Stimulated activated CD4-positive, alpha-beta T cell treated with anti-CD3 and anti-CD28 coated beads, TNF-alpha, amount 100 ng/mL, for 48 hours (primary cell): ENCODE measurements at places on chromosomes 3 and 15.
A peak's percentile ranks its signal among the peaks of the same experiment; 100 is the strongest.

GRCh38 chr3:148309390-148310035 is 388.2 kb upstream of the AGTR1 start:
- DNase-seq = peak; percentile 9

DNA sequence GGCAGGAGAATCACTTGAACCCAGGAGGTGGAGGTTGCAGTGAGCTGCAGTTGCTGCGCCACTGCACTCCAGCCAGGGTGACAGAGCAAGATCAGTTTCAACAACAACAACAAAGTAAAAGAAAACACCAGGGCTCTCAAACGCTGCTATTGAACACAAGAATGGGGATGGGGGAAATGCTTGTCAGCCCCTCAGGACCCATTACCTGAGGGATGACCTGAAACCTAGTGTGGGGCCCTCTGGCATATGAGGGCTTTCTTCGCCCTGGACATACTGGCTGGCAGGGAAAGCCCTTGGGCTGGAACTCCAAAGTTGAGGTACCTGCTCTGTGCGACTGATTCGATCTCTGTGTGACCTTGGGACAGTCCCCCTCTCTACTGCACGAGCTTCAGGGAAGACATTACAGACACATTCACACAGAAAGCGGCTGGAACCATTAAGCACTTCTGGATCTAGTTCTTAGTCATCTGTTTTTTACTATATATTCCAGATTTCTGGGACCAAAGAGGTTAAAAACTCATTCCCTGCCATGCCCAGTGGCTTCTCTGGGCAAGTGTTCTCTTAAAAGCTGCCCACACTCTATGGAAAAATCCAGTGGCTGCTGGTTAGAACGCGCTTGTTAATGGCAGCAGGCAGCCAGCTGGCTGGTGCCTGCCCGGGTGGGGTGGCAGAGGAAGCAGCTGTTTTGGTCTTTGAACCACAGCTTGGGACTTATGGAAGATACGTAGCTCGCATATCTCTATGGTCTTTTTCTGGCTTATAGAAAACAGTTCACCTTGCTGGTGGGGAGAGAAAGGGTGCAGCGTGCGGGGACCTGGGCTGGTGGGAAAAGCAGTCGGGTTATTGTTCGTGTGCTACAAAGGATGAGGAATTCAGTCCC is 57.2 kb downstream of the ATP1B3 start:
- no peak for DNase-seq

DNA sequence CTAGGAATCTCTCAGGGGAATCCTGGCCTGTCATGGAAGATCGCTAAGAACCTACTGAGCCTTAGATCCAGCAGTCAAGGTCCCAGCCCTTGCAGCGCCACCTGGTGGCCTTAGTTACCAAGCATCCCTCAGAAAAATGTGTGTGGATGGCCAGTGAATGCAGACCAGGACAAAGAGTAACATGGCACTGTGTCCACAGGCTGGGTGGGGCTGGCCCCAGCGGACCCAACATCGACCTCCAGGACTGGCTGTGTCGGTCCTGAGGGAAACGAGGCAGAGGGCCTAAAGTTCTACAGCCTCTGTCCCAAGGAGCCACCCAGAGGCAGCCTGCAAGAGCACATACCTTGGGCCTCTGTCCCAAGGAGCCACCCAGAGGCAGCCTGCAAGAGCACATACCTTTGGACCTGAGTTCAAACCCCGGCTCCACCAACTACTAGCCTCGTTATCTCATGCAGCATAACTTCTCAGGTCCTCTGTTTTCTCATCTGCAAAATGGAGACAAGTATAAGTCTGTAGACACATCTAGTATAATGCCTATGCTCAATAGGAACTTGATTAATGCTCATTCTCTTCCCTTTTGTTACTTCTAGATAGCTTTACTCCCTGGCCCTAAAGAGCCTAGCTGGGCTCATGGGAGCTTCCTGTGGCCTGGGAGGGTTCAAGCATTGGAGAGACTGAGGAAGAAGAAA is 57.5 kb upstream of the HERC1 start:
- peak; percentile 73 for DNase-seq

DNA sequence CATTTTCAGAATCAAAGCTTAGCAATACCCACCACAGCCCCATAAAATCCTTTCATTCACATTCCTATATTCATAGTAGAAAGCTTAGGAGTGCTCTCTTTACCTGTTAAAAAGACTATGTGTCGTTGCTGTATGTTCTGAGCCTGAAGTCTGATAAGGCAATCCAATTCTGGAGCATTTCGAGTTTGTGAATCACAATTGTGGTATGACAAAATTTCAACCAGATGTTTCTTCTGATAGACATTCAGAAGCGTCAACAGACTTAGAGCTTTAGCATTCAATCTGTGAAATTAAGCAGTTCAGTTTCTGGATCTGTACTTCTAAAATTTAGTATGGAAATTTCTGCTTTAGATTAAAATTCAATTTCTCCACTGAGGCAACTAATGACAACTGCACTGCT is 58.3 kb downstream of the TASOR start:
- DNase-seq = no peak

GRCh38 chr3:142315083-142315482 is 89.7 kb upstream of the GK5 start:
- no peak for DNase-seq

DNA sequence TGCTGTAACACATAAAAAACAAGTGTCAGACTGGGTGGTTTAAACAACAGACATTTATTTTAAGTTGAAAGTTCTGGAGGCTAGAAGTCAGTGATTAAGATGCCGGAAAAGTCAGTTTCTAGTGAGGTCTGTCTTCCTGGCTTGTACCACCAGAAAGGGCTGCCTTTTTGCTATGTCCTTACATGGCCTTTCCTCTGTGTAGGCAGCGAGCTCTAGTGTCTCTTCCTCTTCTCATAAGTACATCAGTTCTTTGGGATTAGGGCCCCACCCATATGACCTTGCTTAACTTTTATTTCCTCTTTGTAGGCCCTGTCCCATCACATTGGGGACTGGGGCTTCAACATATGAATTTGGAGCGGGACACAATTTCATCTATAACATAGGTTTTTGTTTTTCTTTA is 128.0 kb downstream of the BBX start:
- DNase-seq = no peak

DNA sequence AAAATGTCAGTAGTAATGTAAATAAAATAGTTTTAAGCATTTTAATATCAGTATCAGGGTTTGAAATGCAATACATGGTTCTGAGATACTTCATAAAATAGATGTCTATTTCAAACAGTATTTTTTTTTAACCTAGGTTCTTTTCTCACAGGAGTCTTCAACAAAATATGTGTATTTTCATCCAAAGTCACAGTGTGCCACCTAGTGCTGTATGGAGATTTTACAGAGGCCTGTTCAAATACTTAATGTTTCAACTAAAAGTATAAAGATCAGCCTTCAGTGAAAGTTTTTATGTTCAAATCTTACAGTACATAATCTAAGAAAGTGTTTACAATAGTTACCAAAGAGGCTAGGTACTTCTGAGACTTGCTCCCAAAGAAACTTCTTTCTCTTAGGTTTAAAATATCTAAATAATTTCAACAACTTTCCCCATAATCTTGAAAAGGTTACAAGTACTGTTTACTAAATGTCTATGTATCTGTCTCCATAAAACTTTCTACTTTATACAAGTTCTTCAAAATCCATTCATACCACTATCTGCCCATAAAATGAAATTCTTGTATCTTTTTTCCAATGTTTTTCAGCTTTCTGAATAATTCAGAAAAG is 38.3 kb downstream of the SCAPER start:
- no peak for DNase-seq

GRCh38 chr15:83613714-83614113 is 40.2 kb upstream of the ADAMTSL3 start:
- DNase-seq = no peak

DNA sequence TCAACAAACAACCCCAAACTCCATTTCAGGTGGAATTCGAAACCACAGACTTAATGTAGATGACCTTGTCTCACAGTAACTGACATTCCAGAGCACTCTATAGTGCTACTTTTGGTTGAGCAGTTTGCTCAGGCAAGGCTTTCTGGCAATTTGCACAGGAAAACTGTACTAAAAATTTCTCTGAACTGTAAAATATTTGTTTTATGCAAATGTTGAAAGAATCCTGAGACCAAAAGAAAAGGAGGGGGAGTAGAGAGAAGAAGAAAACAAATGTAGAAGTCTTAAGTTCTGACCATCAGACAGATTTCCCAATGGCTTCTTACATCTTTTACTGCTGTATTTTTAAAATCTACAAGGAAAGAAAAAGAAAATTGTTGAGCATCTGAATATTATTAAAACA is 53.5 kb downstream of the DTWD1 start:
- no peak for DNase-seq

- DNase-seq = peak; percentile 33
Measured at GRCh38 chr15:91099995-91100813, at the start of gene SV2B. Gene SV2B, plus strand, starts transcription at chr15:91100257. Its CDS starts 126,007 bp downstream, at chr15:91226264.

DNA sequence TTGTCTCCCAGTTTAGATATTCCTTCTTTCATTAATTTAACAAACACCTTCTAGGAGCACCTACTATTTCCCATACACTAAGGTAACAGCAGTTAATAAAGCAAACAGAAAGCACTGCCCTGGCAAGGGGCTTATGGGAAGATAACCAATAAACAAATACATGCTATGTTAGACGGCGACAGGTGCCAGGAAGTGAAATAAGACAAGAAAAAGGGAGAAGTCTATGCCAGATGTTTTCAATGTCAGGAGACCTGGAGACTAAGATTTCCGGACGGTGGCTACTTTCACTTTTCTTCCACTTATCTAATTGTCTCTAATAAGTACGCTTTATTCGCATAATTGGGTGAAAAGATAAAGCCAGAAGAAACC is 32.5 kb upstream of the ZNF445 start:
- no peak for DNase-seq

DNA sequence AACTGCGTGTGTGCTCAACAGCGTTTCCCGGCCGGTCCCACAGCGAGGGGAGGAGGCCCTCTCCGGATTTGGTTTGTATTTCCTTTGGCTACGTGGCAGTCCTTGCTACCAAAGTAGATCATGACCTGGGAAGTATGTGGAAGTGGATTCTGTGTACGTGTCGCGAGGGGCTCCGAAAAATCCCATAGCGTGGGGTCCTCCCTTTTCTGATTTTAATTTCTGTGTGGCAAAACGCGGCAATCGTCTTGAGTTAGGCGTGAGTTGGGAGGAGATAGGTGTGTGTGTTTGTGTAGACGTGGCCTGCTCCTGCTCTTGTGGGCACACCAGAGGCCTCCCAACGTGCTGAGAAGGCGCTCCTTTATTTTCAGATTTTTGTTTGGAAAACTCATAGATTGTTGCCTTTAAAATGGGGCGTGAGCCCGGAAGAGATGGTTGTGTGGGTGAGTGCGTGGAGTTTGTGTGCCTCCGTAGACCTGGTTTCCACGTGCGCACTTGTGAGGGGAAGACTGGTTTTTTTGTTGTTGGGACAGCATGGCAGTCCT is 1.2 kb downstream of the TRIM71 start:
- DNase-seq = no peak

- DNase-seq = no peak
Measured at GRCh38 chr15:61511756-61512155, 282.7 kb upstream of the RORA start.

DNA sequence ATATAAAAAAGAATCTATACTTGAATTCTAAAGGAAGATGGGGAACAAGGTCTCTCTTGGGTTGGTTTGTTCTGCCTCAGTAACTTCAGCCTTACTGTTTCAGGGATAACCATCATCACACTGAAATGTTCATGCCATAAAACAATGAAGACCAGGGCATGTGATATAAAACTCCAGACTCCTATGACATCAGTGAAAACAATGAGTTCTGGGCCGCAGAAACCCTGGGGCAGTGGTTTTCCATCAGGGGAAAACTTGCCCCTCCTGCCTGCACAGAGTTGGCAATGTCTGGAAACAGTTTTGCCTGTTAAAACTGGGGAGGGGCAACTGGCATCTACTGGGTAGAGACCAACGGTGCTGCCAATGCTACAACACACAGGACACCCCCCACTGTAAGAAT is 46.8 kb downstream of the CA12 start:
- no peak for DNase-seq

GRCh38 chr3:43028001-43028400 is 48.9 kb downstream of the GASK1A start:
- DNase-seq = no peak

- no peak for DNase-seq
Measured at GRCh38 chr3:52527039-52527731, 6.5 kb downstream of the NT5DC2 start.

DNA sequence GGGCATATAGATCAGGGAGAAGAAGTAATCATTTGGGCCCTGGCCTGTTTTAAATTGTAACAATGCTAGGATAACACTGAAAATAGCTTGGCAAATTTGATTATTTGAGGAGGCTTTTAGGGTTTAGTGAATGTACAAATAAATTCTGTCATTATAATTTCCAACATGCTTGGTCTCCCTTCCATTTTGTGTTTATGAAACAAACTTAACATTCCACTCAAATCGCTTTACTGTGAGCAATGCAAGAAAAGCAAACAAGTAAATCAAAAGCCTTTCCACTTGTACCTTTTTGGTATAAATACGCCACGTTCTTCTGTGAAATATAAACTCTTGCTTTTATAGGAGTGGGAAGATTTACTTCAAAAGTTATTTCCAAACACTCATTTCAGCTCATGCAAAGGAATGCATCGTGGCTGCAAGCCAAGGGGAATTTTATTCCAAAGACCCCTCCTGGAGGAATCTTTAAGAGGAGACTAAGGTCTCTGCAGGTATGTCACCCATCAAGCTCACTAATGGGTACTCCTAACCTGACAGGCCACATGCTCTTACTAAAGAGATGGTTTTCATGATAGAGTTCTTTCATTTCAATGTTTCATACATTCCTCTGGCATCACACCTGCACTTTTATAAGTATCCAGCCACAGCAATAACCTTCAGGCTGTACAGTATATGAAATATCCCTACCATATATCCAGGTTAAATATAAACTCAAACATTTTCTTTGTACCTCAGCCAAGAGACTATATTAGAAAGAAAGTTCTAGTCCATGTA is 115.2 kb downstream of the P3H2 start:
- DNase-seq = no peak

DNA sequence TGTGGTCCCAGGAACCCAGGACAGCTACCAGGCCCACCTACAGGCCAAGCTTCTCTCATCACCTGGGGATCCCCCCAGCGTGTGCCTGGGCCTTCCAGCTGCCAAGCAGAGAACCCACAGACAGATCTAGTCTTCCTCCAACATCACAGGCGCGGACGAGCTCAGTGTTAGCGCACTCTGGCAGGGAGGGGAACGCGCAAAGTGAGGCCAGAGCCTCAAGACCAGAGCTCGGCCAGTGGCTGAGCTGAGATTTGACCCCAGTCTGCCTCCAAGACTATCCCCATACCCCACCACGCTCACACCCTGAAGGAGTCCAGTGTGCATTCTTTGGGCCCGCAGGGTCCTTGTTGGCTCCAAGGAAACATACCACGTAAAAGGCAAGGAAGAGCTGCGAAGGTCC is 5.1 kb downstream of the MFGE8 start:
- DNase-seq = no peak
